NCI-H2171 (cell line): ENCODE measurements at places on chromosomes 2 and 18.

DNA sequence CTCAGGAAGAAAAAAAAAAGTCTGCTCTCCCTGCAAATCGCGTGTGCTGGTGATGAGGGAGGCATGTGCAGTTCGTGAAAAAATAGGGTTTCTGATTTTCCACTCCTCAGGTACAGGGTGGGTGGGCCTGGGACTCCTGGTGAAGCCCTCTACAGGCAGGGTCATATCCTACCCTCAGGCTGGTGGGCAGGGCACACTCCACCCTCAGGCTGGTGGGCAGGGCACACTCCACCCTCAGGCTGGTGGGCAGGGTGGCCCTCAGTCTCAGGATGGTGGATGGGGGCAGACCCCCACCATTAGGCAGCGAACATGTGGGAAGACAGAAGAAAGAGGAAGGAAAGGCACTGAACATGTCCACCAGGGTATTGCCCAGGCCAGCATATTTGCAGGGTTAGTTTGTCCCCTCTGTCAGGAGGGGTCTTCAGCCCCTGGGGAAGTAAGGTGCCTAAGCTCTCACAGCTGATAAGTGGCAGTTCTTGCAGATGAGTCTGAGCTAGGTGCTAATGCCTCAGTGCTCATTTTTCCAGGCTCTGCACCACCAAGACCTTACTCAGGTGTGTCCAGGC is 95.2 kb upstream of the RAB6C start:
- no peak for DNase-seq

DNA sequence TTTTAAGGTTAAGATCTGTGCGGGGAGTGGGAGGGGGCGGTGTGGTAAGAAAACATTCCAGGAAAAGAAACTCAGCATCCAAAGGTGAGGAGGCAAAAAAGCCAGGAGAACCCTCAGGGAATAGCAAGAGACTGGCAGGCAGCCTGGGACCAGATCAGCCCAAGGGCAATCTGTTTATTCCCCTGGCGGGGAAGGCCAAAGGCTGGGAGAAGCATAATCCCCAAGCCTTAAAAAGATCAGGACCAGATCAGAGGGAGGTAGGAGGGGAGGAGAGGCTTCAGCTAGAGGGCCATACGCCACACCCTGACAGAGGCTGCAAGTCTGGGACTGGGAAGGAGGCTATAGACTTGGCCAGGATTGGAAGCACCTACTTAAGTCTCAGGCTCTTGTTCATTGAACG is 163.0 kb upstream of the PXDN start:
- peak; percentile 77 for DNase-seq

- peak; percentile 23 for DNase-seq
Observed at GRCh38 chr2:21422050-21422449, 298.3 kb downstream of the TDRD15 start.

DNA sequence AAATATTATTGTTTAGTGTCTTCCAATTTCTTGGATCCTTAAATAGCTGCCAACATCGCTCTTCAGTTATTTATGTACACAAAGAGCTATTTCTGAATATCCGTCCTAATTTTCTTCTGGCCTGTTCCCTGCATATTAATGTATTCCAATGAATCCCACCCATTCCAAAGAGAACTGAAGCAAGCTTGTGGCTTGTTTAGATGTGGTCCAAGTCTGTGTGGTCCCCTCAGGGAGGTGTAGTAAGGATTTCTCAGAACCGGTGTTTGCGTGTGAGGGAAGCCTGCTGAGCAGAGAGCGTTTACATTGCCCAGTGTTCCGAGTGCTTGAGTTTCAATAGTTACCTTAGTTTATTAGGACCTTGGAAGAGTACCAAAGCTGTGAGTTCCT is 25.1 kb upstream of the IL1R1 start:
- no peak for DNase-seq

GRCh38 chr18:48138210-48138609 is 207.8 kb upstream of the SMAD2 start:
- DNase-seq, result no peak

GRCh38 chr2:144268036-144268678 is 251.8 kb downstream of the ZEB2 start:
- DNase-seq, result no peak

- no peak for DNase-seq
Observed at GRCh38 chr2:233351423-233351822, 2.9 kb upstream of the DGKD start.

DNA sequence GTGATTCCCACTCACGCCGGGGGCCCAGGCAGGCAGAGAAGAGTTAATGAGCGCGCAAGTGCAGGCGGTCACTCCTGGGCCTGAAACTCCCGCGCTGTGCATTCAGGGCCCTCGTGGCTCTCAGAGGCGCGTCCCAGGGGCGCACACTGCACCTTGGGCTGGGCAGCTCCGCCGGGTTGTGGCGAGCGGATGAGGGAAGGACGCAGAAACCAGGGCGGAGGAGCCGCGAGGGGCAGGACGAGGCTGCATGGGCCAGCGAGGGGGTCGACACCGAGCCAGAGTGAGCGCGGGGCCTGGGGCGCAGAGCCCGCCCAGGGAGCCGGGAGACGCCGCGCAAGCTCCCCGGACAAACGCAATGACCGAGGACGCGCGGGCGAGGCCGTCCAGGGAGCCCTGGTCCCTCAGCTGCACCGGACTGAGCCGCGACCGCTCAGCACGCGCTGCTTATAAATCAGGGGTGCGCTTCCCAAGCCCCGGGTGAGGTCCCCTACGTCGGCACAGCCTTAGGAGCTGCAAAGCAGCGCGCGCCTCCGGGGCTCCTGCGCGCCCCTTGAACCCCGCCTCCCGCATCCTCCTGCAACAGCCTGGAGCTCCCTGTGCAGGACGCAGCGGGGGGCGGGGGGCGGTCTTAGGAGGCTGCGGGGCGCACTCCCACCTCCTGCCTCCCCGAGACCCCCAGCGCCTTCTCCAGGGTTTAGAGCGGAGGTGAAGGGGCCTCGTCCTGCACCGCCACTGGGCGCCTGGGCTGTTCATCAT is 180.2 kb upstream of the ALKAL2 start:
- DNase-seq, result no peak

DNA sequence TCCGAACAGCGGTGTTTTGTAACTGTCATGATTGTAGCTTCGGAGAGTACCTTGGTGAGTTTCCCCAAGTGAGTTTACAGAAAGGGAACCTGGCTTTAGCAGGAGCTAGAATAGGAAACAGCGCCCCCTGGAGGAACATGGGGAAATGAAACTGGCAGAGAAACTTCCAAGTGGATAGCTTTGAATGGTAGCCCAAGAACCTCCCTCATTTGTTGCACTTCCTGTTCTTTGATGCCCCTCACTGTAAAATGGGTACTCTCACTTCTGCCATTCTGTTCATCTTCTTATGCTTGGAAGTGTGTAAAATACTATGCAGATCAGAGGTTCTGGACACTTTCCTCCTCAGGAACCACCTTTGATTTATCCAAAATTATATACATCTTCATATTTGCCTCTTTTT is 36.2 kb downstream of the CHST10 start:
- peak; percentile 39 for DNase-seq

DNA sequence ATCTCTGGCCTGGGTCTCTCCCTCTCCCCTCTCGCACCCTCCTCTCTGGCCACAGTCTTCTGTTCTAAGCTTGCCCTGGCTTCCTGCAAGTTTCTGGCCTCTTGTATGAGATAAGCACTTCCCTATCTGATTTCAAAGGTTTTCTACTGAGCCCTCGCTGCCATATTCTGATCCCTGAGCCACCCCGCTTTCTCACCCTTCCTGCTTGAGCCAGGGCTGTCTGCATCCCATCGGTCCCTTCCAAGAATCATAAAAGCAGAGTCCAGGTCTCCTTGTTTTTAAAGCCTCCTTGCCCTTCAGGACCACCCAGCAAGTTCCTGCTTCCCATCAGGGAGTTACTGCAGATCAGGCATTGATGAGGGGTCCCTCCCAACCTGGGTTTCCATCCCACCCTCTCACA is 110.2 kb downstream of the PRKCE start:
- no peak for DNase-seq

- DNase-seq, result no peak
Observed at GRCh38 chr2:167860082-167860481, 387.3 kb downstream of the STK39 start.

GRCh38 chr2:43519643-43520221 is 76.1 kb downstream of the THADA start:
- no peak for DNase-seq

DNA sequence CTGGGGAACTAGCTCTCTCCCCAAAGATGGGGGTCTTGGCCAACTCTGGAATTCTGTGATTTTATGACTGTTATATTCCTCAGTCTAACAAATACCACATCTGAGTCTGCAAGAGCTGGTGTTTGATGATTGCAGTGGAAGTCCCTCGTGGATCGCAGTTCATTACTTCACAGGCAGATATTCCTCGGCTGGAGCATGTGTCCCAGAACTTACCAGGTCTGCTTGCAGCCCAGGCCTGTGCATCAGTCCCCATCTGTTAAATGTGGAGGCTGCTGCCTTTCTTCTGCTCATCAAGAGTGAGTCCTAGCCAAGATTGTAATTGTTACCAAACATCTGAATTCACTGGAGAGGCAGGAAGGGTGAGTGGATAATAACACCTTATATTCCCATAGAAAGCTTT is 55.5 kb downstream of the PRKCE start:
- DNase-seq, result no peak

DNA sequence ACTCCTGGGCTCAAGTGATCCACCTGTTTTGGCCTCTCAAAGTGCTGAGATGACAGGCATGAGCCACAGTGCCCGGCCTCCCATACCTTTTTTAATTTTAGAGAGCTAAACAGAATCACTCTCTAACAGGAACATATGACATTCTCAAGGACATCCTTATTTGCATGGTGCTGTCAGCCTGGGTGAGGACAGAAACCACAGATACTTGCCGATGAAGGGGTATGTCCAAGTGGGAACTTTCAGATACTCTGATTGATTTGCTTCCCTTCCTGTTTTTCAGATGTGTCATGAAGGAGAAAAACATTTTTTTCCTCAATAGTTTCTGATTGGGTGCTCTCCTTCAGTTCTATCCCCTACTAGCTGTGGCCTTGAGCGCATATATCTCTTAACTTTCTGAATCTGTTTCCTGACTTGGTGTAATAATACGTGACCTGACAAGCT is 49.6 kb downstream of the MYO3B start:
- no peak for DNase-seq

DNA sequence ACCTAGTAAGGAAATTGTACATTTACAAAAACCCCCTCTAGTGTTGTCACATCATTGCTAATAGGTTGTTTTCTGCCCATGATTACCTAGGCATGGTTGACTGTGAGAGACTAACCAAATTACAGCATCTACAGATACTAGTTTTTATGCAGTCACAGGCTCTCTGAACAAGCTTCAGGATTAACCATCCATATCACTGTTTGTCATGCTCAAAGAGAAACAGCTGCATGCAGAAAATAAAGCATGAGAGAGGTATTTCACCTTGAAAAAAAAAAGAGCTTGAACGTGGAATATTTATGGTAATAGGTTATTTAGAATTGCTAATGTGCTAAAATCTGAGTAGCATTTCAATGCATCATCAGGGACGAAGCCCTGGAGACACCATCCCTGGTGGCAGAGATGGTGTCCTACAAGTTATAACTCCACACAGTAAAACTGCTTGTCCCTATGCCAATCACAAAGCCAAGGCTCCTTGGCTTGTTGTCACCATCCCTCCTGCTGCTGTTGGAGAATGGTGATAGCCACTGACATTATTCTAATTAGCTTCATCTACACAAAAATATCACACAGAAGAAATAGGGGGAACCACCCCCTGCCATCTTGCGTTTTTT is 5.4 kb downstream of the NEB start:
- DNase-seq, result no peak

- DNase-seq, result no peak
Observed at GRCh38 chr2:221558107-221558506, 14.0 kb downstream of the EPHA4 start.

DNA sequence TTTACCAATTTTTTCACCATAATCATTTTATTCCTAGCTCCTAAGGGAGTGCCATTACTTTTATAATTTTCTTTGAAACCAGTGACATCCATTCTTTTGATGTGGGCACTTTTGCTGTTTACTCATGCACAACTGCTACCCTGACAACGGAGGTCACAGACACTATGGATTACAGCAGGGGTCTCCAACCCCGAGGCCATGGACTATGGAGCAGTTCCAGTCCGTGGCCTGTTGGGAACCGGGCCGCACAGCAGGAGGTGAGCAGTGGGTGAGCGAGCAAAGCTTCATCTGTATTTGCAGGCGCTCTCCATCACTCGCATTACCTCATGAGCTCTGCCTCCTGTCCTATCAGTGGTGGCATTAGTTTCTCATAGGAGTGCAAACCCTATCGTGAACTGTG is 34.6 kb downstream of the PRPF40A start:
- DNase-seq, result no peak

- peak; percentile 2 for DNase-seq
Observed at GRCh38 chr18:54254265-54254758, 15.0 kb upstream of the POLI start.

DNA sequence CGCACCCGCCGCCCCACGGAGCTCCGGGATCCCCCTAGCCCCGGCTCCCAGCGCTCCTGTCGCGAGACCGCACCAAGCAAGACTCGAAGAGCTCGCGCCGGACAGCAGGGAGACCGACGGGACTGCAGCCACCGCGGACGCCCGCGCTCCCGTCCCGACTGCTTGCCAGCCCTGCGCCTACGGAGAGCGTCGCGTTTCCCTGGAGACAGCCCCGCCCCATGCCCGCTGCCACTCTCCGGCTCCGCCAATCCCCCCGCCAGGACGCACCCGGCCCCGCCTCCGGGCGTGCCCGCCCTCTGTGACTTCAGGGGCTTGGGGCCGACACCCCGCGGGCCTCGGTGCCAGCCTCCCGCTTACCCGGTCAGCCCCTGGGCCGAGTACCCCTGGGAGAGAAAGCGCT is at the start of gene ANKMY1:
TSS of gene ANKMY1 (minus strand) at position 181 of the 400 bp plus-strand sequence. CDS start 653 bp downstream, outside the sequence.
- no peak for DNase-seq

DNA sequence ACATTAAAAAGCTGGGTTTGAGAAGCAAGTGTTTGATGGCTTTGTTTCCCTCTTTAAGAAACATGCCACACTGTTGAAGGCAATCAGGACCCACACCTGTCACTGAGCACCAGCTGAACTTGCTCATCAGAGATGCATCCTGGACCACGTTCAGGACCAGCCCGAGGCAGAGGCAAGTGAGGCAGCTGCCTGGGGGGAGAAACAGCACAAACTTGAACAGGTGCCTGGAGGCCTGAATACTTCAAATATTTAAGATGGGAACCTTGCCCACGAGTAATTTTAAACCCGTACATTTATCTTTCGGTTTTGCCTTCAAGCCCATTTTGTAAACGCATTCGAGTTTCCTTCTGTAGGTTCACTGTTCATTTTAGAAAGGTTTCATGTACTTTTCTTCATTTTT is 421.3 kb downstream of the NYAP2 start:
- DNase-seq, result no peak

GRCh38 chr2:46010925-46011490 is 286.2 kb upstream of the EPAS1 start:
- DNase-seq, result peak; percentile 24

- no peak for DNase-seq
Observed at GRCh38 chr2:43131051-43131889, 95.1 kb downstream of the ZFP36L2 start.
